NB4 (cell line): ENCODE measurements at places on chromosomes 7 and 10.

- no peak for DNase-seq
These were observed 134.6 kb downstream of the PIP4K2A start for GRCh38 chr10:22579826-22580225.

DNA sequence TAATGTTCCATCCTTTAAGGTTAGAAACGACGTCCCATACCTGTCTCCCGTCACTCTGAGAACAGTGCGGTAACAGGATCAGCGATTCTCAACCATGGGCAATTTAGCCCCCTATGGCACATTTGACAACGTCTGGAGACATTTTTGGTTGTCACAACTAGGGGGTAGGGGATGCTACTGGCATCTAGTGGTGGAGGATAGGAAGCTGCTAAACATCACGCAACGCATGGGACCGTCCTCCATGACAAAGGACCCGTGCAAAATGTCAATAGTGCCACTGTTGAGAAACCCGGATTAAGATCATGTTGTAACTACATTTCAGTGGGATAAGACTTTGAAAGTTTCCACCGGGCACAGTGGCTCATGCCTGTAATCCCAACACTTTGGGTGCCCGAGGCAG, 5.0 kb upstream of the PAXIP1 start:
- DNase-seq, result peak; percentile 77

DNA sequence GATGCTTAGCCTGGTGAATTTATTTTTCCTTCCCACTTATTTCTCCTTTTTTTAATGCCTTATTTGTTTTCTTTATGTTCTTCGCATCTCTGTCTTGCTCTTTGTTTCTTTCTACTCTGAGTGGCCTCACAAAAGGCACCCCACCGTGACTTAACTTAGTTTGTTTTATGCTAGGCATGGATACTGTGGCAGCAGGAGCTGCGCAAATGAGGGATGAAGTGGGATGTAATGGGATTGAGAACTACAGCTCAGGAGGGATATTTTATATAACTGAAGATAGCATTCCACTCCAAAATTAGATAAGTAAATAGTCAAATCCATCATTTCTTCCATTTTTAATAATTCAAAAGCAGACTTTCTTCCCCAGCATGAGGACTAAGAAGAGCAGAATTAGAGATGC, 1.7 kb upstream of the CACNA2D1 start:
- no peak for DNase-seq

- no peak for DNase-seq
These were observed 34.4 kb downstream of the SCRN1 start for GRCh38 chr7:29955075-29955792.

DNA sequence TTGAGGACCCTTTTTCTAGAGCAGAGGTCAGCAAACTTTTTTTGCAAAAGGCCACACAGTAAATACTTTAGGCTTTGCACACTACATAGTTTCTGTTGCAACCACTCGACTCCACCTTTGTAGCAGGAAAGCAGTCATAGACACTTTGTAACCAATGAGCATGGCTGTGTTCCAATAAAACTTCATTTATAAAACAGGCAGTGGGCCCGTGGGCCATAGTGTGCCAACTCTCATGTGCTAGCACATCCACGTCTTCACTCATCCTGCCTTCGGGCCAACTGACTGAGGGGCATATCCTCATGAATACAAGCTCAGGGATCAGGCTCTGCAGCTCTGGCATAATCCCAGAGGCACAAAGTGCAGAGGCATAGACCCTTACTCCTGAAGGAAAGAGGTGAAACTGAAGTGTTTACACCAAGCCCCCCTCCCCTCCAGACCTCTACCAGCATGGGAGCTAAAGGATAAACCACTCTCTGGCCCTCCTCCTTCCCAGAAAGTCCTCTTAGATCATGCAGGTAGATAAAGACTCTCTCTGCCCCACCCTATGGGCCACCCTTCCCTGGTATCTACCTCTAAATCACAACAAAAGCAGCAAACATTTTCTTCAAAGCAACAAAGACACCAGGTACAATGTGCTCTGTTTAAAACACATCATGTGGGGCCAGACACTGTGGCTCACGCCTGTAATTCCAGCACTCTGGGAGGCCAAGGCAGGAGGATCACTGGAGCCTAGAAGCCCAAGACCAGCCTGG, 71.0 kb downstream of the DLG5 start:
- no peak for DNase-seq

DNA sequence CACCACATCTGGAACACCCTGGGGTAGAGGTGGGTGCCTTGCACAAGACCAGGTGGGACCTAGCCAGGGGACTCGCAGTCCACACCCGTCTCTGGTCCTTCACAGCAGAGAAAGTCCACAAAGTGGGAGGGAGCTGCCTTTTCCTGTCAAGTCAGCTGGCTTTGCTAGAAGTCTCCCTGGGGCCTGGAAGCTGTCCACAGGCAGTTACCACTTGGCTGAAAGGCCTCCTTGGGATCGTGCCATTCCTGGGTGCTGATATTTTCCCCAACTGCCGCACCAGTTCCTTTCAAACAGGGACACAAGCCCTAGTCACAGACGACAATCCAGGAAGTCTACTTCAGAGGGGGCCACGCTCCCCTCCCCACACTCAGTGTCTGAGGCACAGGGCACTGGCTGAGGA, 75.4 kb downstream of the AFAP1L2 start:
- DNase-seq, result no peak
